Naive B cell (primary cell): ENCODE measurements at places on chromosomes 6 and 20.

DNA sequence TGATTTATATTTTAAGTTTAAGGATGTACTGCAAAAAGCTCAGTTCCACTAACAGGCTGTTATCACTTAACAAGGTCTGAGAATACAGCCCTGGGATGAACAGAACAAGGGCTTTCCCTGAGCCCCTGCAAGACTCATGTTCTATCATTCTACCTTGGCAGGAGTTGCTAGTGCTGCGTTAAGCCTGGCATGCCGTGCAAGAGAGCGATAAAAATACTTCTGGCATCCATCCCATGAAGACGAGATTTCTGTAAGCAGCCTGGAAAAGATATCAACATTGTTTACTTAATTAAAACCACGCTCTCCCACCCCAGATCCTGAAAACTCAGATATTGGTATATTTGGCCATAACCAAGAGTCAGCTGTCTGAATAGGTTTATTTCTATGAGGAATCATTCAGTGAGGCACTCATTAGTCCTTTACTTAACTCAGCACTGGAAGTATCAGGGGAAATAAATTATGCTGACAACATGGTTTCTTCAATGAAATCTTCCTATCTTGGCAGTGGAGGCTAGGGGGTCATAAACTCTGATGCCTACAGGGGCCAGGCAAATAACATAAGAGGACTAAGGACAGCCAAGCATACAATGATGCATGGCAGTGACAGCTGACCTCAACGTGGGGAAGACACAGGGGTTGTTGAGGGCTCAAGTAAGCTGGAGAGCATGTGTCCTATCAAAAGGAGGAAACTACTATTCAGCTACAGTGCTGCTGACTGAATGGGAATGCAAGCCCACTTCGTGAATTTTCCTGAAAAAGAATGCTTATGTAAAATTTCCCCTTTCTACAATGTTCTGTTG is 37.6 kb upstream of the LYRM2 start:
- H3K27ac ChIP-seq, result no peak overlapping the region
- H3K27me3 ChIP-seq, result no peaks in the 10 kb centered on the region
- DNase-seq, result no peak
- H3K4me1 ChIP-seq, result no peaks in the 10 kb centered on the region

GRCh38 chr20:53425941-53426340 is 167.7 kb downstream of the ZNF217 start:
- H3K27ac ChIP-seq, result no peak overlapping the region
- H3K27me3 ChIP-seq, result peaks cover 34% of the 10 kb centered on the region
- no peak for DNase-seq
- no peaks in the 10 kb centered on the region for H3K4me1 ChIP-seq
- H3K4me3 ChIP-seq, result no peak overlapping the region
- H3K36me3 ChIP-seq, result no peaks in the 10 kb centered on the region

DNA sequence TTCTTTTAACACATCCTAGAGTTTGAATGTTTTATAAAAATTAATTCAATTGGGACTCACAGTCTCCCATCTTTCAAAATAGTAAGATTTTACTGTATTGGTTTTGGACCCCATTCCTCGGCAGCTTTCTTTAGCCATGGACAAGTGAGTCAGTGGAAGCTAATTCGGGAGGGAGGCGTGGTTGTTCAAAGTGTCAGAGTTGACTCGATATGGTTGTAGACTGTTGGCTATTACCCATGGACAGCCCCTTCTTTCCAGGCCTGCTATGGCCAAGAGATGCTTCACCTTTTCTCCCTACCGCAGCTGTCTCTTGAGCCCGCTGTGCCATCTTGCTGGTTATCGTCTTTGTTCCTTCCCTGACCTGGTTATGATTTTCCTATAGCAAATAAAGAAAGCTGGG is 243.0 kb downstream of the CD83 start:
- no peak overlapping the region for H3K27ac ChIP-seq
- H3K4me1 ChIP-seq, result peaks cover 11% of the 10 kb centered on the region
- H3K4me3 ChIP-seq, result no peak overlapping the region
- H3K27me3 ChIP-seq, result no peaks in the 10 kb centered on the region
- no peak for DNase-seq
- H3K36me3 ChIP-seq, result no peaks in the 10 kb centered on the region

DNA sequence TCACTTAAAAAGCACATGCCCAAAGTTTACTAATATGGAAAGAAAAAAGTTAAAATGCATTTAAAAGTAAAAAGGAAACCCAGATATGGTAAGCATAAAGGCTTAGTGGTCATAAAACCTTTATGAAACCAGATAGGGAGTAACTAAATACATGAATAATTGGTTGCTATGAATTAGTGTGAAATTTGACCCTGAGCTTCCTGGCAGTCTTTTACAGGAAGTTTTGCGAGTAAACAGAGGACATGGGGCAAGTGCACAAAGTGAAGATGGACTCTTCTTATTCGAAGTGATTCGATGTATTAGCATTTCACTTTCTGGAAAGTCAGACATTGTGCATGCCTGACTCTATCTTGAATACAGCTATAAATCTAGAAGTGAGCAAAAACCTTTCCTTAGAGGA is 90.9 kb upstream of the MLIP start:
- no peaks in the 10 kb centered on the region for H3K27me3 ChIP-seq
- H3K4me1 ChIP-seq, result no peaks in the 10 kb centered on the region
- DNase-seq, result no peak

GRCh38 chr6:6436946-6437345 is 116.5 kb upstream of the F13A1 start:
- H3K27me3 ChIP-seq, result peaks cover 3% of the 10 kb centered on the region
- no peak overlapping the region for H3K4me3 ChIP-seq
- DNase-seq, result no peak
- no peak overlapping the region for H3K27ac ChIP-seq
- H3K36me3 ChIP-seq, result peaks cover 4% of the 10 kb centered on the region
- H3K4me1 ChIP-seq, result no peaks in the 10 kb centered on the region

- no peak overlapping the region for H3K4me3 ChIP-seq
- no peak overlapping the region for H3K27ac ChIP-seq
- no peaks in the 10 kb centered on the region for H3K4me1 ChIP-seq
- no peak for DNase-seq
- no peaks in the 10 kb centered on the region for H3K36me3 ChIP-seq
These were observed 180.4 kb downstream of the DLL1 start for GRCh38 chr6:170110201-170111140.

DNA sequence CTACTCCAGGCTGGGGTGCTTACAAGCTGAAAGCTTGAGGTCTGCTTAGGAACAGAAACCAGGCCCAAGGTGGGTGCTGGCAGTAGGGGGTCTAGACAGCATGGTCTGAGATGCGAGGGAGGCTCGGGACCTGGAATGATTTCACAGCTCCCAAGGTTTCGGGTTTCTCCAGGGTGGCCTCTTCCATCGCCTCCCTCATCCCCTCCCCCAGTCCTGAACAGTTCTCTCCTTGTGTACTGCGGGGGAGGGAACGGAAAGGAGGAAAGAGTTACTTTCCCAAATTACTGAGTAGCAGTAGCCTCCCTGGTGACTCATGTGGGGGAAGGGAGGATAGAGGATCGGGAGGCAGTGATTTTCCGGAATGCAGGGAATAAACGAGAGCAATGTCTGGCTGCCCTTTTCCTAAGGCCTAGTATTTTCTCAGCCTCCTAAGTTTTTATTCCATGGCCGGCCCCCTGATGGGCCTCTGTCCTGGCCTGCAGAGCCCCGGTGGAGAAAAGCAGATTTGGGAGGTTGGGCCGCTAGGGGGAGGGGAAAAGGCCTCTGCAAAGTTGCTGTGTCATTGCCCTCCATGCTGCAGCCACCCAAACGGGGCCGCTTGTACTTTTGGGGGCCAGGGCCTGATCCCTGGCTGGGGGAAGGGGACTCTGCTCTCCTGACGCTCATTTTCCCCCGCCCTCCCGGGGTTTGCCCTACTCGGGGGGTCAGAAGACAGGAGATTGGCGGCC is 1.5 kb downstream of the BRD2 start:
- peak; percentile 73 for DNase-seq
- H3K27ac ChIP-seq, result peak overlapping the region; percentile 99
- H3K4me1 ChIP-seq, result peaks cover 56% of the 10 kb centered on the region
- H3K27me3 ChIP-seq, result no peaks in the 10 kb centered on the region
- H3K4me3 ChIP-seq, result peak overlapping the region; percentile 100
- H3K36me3 ChIP-seq, result peaks cover 14% of the 10 kb centered on the region

GRCh38 chr6:81172056-81172740 is 580.3 kb downstream of the TENT5A start:
- no peaks in the 10 kb centered on the region for H3K4me1 ChIP-seq
- H3K27ac ChIP-seq, result no peak overlapping the region
- no peaks in the 10 kb centered on the region for H3K27me3 ChIP-seq
- no peak for DNase-seq
- no peak overlapping the region for H3K4me3 ChIP-seq

DNA sequence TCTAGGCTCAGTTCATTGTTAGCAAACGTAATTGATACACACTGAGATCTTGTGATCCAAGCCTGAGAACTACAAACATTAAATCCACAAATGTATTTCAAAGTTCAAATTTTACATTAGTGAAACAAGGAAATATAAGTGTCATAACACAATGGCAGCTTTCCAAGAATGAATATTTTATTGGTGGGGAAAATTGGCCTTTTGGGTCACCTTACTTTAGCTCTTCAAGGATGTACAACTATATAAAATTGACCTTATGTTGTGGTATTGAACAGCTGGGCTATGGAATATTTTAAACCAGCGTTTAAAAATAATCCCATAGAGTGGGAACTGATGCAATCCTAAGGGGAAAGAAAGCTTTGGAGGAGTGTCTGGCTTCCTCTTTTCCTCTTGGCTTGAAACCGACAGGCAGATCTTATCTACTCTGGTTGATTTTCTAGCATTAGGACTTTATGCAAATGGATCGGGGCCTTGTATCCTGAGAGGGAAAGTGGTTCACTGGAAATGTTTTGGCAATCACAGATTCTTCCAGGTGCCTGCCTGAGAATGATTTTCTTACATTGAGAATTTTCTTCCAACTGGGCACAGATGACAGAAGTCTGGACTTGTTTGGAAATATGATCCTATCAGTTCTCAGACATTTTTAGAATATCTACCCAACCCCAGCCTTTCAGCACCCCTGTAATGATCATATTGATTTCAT is 184.8 kb upstream of the ECI2 start:
- no peak overlapping the region for H3K4me3 ChIP-seq
- no peaks in the 10 kb centered on the region for H3K36me3 ChIP-seq
- no peak overlapping the region for H3K27ac ChIP-seq
- peaks cover 22% of the 10 kb centered on the region for H3K27me3 ChIP-seq
- peaks cover 11% of the 10 kb centered on the region for H3K4me1 ChIP-seq
- DNase-seq, result no peak

GRCh38 chr6:36122495-36123269 is 7.6 kb upstream of the MAPK13 start:
- DNase-seq, result no peak
- H3K27ac ChIP-seq, result peak overlapping the region; percentile 71
- peaks cover 81% of the 10 kb centered on the region for H3K4me1 ChIP-seq
- H3K27me3 ChIP-seq, result no peaks in the 10 kb centered on the region
- no peaks in the 10 kb centered on the region for H3K36me3 ChIP-seq

- no peak overlapping the region for H3K27ac ChIP-seq
- H3K4me1 ChIP-seq, result peaks cover 5% of the 10 kb centered on the region
- H3K27me3 ChIP-seq, result no peaks in the 10 kb centered on the region
- H3K36me3 ChIP-seq, result peaks cover 9% of the 10 kb centered on the region
- no peak overlapping the region for H3K4me3 ChIP-seq
These were observed 6.4 kb downstream of the GTF2H5 start for GRCh38 chr6:158174514-158174913.

DNA sequence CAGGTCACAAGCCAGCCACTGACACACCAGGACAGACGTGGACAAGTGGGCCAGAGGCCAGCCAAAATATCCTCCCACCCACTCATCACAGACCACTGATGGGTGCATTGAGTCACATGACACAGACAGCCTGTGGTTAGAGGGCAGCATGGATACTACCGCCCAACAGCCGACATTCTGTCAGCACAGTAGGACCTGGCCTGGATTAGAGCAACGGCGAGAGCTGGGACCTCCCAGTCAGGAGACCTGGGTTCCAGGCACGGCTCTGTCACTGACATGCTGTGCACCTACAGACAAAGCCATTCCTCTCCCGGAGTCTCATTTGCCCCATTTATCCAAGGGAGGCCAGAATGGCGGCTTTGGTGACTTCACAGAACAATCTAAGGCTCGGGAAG is 8.0 kb downstream of the ZNF335 start:
- peaks cover 18% of the 10 kb centered on the region for H3K36me3 ChIP-seq
- no peaks in the 10 kb centered on the region for H3K4me1 ChIP-seq

DNA sequence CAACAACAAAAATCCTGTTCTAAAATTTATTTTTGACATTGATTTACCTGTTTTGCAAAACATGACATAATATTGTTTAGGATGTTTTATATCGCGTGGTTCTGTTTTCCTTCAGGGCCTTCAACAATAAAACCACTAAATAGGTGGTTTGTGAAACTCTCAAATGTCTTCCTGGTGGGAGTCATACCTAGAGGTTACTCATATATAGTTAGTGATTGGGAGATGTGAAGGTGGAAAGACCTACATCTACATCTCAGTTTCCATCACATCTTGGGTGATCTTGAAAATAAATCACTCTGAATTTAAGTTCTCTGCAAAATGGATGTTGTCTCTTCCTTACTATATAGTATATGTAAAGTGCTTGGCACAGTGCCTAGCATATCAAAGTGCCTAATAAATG is 22.9 kb downstream of the C6orf62 start:
- no peaks in the 10 kb centered on the region for H3K36me3 ChIP-seq
- H3K27me3 ChIP-seq, result no peaks in the 10 kb centered on the region
- no peak overlapping the region for H3K4me3 ChIP-seq
- H3K27ac ChIP-seq, result no peak overlapping the region
- peaks cover 12% of the 10 kb centered on the region for H3K4me1 ChIP-seq
- DNase-seq, result no peak

GRCh38 chr20:40144581-40144980 is 544.5 kb downstream of the MAFB start:
- no peak overlapping the region for H3K4me3 ChIP-seq
- H3K27me3 ChIP-seq, result peaks cover 27% of the 10 kb centered on the region
- H3K4me1 ChIP-seq, result no peaks in the 10 kb centered on the region

DNA sequence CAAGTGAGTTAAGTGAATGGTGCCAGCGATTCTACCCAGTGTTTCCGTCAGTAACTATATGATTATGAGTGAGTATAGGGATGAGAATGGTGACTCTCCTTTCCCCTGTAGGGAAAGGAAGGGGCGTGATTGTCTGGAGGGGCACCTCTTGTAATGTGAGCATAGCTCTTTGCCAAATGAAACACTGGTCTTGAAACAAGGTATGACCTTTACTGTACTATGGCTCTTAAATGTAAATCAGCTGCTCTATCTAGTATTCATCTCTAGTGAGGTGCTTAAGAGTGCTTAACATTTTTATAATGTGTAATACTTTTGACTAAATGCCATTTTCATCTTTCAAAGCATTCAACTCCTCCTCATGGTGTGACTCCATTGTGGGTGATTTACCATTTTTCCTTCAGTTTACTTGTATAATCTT is 11.0 kb downstream of the PANK2 start:
- H3K27ac ChIP-seq, result peak overlapping the region; percentile 7
- H3K4me1 ChIP-seq, result peaks cover 60% of the 10 kb centered on the region
- no peaks in the 10 kb centered on the region for H3K27me3 ChIP-seq
- H3K36me3 ChIP-seq, result no peaks in the 10 kb centered on the region

DNA sequence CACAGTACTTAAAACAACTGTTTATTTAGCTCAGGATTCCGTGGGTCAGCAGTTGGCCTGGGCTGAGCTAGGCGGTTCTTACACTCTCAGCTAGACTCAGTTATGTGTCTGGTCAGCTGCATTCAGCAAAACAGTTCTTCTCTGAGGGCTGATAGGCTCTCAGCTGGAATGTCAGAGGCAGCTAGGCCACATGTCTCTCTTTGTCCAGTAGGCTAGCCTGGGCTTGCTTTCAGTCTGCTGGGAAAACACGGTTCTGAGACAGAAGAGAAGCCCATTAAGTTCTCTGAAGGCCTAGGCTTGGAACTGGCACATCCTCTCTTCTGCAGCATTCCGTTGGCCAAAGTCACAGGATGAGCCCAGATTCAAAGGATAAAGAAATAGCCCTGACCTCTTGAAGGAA is 65.6 kb downstream of the TULP4 start:
- no peaks in the 10 kb centered on the region for H3K36me3 ChIP-seq
- no peak for DNase-seq
- H3K4me3 ChIP-seq, result no peak overlapping the region
- no peaks in the 10 kb centered on the region for H3K27me3 ChIP-seq
- H3K4me1 ChIP-seq, result peaks cover 50% of the 10 kb centered on the region
